ENCODE measurements at places on chromosomes 3 and 15.

DNA sequence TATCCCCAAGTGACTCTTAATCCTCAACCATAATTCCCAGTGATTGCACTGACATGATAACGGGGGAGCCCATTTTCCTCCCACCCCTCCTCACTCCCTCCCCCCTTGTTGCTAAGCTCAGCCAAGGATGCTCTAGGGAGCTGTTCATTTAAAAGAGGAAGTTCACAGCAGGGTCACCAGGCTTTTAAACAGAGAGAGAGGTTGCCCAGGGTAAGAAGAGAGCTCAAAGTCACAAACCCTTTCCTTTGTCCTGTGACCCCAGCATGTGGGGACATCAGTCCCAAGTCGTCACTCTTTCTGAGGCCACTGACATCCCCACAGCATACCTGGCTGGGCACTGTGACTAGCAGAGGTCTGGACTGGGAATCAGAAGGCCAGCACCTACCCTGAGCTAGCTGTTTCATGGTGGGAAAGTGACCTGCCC is 144.1 kb downstream of the RORA start:
- no peak for DNase-seq

DNA sequence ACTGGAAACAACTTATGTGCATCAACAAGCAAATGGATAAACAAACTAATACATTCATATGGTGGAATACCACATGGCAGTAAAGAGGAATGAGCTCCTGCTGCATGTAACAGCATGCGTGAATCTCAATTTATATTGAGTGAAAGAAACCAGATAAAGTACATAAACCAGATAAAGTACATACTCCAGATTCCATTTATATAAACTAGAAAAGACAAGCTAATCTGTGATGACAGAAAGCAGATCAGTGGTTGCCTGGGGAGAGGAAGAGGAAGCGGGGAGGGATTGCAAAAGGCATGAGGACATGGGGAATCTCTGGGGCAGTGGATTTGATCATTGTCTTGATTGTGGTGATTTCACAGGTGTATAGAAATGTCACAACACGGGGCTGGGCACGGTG is 34.2 kb downstream of the LIMD1 start:
- DNase-seq = no peak

- DNase-seq = no peak
Observed at GRCh38 chr3:141243271-141243707, 11.7 kb downstream of the PXYLP1 start.

- DNase-seq = no peak
Observed at GRCh38 chr3:101292027-101292426, 28.3 kb downstream of the IMPG2 start.

- DNase-seq = no peak
Observed at GRCh38 chr3:197549261-197549885, 6.4 kb downstream of the BDH1 start.

DNA sequence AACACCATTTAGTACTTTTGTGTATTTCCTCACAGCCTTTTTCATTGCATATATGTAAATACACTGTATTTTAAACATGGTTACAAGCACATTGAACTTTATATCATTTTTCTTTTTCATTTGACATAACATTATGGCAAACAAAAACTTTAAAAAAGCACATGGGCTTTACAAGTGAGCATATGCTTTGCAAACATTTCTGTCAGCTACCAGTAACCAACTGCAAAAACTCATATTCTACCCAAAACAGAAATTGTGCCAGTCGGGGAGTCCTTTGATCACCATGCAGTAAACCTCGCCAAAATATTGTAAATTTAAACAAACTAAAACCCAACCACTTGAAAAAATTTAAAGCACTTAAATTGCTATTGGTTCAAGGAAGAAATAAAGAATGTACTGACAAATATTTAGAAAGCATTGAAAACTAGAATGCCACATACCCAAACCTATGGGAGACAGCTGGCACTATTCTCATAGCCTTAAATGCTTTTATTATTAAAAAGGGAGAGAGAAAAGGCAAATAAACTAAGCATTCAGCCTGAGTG is 24.4 kb downstream of the ZNF710 start:
- no peak for DNase-seq

DNA sequence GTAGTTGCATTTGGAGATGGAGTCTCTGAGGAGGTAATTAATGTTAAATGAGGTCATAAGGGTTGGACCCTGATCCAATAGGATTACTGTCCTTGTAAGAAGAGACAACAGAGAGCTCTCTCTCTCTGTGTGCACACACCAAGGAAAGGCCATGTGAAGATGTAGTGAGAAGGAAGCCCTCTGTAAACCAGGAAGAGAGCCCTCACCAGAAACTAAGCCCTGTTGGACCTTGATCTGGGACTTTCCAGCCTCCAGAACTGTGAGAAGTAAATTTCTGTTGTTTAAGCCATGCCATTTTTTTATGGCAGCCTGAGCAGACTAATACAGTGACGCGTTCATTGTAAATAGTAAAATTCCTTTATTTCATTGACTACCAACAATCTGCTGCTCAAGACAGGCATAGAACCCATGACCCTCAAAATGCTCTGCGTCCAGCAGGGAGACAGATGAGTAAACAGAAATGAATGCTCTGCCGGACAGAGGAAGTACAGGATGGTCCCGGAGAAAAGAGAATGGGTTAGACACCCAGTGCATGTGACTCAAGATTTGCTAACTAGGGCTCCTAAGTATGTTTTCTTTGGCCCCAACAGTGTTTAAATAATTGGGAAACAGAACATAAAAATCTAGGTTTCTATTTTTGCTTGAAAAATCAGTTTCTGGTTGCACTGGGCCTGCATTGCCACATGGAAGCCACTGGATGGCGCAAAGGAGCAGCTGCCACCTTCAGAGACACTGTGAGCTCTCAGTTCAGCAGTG is 37.9 kb upstream of the TNFAIP8L3 start:
- no peak for DNase-seq

DNA sequence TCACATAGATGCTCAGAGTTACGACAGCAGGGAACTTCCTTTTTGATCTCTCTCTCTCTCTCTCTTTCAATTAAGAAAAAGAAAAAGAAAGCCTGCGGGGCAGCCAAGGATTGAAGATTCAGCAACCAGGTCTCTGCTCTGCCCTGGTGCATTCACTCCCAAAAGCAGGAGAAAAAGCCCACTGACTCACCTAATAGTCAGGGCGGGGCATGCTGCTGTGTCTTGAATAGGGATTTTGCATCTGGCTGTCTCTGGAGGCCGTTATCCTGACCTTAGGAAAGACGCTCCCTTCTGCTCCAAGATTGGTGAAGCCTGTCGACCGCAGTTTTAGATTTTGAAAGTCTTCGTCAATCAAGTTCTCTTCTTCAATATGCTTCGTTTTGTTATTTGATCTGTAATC is 20.8 kb upstream of the ITGB5 start:
- DNase-seq = no peak

GRCh38 chr15:99014803-99015697 is 7.5 kb upstream of the PGPEP1L start:
- DNase-seq = no peak

- DNase-seq = no peak
Observed at GRCh38 chr3:182364323-182364722, 429.0 kb upstream of the ATP11B start.

DNA sequence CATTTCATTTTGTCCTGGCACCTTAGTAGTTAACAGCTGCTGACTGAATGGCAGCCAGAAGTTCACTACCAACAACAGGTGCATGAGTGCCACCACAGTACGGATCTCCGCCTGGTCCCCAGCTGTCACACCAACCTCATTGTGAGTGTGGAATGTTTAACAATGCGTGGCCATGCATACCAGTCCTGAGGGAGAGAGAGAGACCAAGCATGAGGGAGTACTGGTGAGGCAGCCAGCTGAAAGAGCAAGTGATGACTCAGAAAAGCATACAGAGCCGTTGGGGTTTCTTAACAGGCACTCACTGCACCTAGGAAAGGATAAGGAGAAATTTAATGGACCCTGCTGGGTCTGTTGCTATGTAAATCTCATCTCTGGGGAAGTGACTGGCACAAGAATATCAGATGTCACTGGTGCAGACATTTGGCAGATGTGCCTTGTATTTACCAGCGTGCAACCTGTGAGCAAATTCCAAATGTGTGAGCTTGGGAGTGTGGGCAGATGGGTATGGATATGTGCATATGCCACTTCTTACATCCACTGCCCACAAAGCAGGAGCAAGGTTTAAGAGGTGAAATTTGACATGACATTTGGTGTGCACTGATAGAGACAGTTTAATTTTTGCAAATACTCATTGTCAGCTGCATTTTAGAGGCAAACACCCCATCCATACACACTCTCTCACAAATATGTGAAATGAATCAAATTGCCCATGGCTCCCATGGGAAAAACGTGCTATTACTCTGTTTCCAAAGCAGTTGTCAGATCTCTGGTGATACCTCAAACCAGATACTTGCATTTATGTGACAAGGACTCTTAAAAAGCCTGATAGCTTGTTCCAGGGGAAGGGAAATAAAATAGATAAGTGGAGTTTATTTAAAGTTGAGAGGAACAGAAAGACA is 245.2 kb upstream of the ARPP21 start:
- no peak for DNase-seq

GRCh38 chr3:35426366-35426958 is 212.9 kb upstream of the ARPP21 start:
- DNase-seq = no peak

DNA sequence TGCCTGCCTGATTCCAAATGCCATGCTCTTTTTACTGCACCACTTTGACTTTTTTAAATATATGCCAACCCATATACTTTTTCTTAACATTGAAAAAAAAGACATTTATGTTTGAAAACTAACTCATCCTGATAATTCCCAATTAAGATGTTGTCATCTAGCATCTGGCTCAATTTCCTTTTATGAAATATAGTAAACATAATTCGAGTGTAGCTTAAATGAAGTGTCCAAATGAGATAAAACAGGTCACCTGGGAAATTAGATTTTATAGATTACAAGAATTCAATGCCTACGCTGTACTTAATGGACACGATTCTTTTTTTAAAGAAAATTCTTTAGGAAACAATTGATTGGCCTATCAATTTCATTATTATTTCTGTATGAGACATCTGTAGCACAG is 2.8 kb downstream of the MDFIC2 start:
- no peak for DNase-seq

DNA sequence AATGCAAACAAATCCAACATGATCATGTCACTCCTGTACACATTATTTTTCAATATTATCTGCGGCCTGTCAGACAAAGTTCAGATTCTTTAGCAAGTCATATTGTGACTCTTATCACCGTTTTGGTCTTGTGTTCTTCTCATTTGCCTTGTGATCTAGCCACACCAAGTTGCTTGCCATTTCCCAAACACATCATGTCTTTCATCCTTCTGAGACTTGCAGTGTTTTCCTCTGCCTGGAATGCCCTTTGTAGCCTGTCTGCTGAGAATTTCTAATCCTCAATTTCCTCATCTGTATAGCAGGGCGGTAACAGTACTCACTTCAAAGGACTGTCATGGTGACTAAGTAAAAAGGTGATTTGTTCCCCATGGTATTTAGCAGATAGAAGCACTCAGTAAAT is 135.0 kb downstream of the GREM1 start:
- DNase-seq = no peak
